ENCODE measurements at places on chromosomes 16 and 17.

GRCh38 chr16:10541366-10541765 is 39.0 kb downstream of the EMP2 start:
- no peak for DNase-seq

- no peak for DNase-seq
Observed at GRCh38 chr17:27670791-27671590, 40.0 kb downstream of the LGALS9 start.

GRCh38 chr17:6135996-6136395 is 65.8 kb downstream of the WSCD1 start:
- DNase-seq, result no peak

DNA sequence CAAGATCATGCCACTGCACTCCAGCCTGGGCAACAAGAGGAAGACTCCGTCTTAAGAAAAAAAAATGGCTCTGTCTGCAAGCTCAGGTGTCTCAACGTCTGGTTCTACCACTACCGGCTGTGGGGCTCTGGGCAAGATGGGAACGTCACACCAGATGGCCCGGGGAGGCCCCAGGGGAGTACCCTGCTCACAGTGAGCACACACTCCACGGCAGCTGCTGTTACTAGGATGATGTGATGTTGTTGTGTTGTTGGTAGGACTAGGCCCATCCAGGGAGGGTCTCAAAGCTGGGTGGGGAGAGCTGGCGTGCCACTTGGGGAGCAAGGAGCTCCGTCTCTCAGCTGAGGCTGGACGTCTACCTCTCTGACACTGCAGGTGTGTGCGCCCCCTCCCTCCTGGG is 9.4 kb upstream of the NPTX1 start:
- no peak for DNase-seq

- no peak for DNase-seq
Observed at GRCh38 chr17:73769479-73769878, 125.2 kb upstream of the SDK2 start.

DNA sequence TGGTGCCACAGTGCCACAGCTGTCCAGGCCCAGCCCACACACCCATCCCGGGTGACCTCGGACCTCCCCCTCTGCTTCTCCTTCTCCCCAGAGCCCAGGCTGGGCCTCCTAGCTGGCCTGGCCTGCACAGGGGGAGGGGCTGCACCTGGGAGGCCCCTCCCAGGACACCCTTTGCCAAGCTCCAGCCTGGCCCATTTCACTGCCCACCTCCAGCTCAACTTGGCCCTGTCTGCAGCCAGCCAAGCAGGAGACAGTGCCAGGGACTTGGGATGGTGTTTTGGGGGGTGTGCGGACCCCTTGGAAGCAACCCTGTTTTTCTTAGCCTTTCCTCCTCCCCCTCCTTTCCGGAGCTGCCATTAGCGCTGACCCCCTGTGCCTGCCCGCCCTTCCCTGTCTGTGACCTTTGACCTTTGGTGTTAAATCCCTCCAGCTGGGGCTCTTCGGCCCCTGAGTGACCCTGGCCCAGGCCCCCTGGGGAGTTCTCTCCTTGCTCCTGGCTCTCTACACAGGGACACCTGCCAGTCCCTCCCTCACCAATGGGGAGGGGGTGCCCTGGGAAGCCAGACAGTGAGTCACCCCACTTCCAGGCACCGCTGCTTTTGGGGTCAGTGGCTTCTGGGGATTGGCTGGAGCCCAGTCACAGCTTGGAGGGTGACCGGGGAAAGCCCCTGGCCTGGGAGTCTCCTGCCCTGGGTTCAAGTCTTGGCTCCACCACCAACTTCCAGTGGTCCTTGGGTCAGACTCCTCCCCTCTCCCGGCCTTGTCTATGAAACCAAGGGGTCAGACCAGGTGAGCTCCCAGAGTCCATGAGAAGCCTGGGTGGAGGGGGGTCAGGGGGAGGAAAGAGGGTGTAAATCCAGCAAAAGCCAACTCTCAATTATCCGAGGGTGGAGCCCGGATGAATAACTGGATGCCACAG is 1.9 kb downstream of the GLIS2 start:
- no peak for DNase-seq

Measured in D721Med (cell line).